ENCODE measurements at places on chromosomes 1 and 21.
A peak's percentile ranks its signal among the peaks of the same experiment; 100 is the strongest.

GRCh38 chr21:33844104-33844889 is 71.3 kb downstream of the ATP5PO start:
- DNase-seq: no peak

DNA sequence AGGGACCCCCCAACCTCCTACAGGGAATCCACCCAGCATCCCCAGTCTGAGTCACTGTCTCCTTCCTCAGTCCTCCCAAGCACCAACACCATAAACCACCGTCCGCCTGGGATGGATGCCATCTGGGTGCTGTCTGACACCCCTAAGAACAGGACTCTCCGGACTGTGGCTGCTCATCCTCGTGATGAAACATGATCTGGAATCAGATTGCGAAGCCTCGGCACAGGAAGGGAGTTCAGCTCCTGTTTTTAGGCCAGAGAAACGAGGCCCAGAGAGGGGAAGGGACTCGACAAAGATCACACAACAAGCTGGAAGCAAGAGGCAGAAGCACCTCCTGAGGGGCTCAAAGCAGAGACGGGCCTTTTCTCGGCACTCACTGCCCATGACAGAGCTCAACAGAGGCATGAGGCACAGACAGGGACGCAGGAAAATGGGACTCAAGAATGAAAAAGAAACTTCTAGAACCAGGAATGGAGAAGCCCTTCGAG is 8.4 kb downstream of the KCNN3 start:
- DNase-seq: no peak

DNA sequence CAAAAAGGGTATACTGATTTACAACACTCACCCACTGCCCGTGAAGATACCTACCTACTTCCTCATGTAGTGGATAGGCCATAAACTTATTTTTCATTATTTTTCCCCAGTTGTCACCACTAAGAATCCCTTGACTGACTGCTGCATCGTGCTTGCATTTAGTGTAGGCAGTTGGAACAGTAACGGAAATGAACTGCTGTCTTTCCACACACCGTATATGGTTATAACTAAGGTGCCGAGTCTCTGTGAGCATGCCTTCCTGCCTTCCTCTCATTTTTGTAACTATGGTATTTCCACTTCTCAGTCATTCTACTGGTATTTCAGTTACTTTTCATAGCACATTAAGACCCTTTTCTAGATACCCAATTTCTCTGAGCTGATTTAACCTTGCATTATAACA is 36.4 kb downstream of the SLC35F3 start:
- no peak for DNase-seq

DNA sequence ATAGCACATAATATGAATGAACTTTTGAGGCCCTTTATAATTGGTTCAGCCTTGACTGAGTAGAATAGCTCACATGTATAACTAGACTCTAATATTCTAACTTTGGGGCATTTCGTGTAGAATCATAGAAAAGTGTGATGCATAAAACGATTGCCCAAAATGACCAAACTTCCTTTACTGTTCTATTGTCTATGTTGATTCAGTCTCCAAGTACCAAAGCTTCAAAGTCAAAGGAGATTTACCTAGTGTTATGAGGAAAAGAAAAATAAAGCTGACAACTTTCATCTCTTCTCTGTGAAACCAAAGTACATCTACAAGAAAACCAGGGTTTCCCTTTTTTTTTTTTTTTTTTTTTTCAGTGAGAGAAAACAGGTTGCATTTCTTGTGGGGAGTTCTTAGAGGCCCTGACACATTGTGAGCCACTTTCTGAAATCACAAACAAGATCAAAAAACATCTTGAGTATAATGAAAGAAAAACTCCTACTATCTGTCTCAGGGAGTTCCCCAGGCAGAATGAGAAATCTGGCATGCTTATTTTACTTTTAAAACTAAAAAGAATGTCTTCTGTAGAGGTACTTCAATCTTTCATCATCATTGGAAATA is 183.4 kb downstream of the TNFSF18 start:
- no peak for DNase-seq

GRCh38 chr1:20413776-20414140 is 72.3 kb downstream of the CAMK2N1 start:
- DNase-seq: no peak

DNA sequence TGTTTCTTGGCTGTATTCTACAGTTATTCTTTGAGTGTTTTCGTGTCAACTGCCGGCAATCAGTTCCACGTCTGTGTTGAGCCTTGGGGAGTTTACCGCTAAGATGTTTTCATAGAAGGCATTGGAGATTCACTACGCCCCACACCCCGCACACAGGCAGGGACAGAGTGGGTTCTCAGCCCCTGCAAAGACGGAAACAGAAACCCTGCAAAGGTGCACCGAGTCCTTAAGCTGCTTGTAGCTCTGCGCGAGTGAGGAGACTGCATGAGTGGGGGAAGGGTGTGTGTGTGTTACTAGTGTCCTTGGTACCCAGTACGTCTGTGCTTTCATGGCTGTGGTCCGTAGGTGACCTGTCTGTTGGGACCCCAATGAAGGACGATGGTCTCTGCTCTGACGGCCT is 1.9 kb downstream of the LHX4 start:
- DNase-seq: no peak

- DNase-seq: peak; percentile 15
These were observed 33.5 kb upstream of the C1orf53 start for GRCh38 chr1:197868751-197869489.

DNA sequence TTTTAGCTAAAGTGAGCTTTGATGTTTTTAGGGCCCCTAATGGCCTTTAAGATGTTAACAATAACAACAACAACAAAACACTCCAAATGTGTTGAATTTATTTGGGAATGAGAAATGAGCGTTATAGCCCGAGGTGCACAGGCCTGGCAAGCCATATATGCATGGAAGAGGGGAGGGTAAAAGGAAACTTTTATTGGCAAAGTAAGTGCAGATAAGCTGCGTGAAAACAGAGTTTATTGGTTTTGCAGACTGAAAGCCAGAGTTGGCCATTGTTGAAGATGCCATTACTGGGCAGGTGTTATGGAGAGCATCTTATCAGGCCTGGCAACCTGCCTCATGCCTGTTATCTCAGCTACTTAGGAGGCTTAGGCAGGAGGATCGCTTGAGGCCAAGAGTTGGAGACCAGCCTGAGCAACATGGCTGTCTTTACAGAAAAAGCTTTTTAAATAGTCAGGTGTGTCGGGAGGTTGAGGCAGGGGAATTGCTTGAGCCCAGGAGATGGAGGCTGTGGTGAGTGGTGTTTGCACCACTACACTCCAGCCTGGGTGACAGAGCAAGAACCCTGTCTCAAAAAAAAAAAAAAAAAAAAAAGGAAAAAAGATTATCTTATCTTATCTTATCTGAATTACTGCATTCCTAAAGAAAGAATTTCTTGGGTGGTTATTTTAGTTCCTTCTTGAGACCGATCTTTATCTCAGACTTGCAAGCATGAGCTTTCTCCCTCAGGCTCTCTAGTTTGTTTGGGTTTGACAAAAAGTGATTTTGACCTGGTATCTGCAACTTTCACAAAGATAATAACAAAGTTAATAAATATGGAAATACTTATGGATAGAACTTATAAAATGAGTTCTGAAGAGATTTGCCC is 1.7 kb downstream of the PATJ start:
- no peak for DNase-seq

- no peak for DNase-seq
These were observed 147.1 kb downstream of the CACNA1E start for GRCh38 chr1:181630398-181630797.

GRCh38 chr1:233659495-233659894 is 45.6 kb downstream of the KCNK1 start:
- DNase-seq: no peak
